Renal cortical epithelial cell (primary cell): ENCODE measurements at places on chromosomes 3 and 15. TPM values are rescaled to one million over a fixed set of nuclear protein-coding genes. Genes with fewer than 3 reads are reported as not detected.

The CCR8 gene
- 1.0 TPM in 1 of 2 replicates, not detected in the other for total RNA-seq

- DNase-seq: no peak
Observed at GRCh38 chr15:51378406-51378805, 37.0 kb downstream of the GLDN start.

DNA sequence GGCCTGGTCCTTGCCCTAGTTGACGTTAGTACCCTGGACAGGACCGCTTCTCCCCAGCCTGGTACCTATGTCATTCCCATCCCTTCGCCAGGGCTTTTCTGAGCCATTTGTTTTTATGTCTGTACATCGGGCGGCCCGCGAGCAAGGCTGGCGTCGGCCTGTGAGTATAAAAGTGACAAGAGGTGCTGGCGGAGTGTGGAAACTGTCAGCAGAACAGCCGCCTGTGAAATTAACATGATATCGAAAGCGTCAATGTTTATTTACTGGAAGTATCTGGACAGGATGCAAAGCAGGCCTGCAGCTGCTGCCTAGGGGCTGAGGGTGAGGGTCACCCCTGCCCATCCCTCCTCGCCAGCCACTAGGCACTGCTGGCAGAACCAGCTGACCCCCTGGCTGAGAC is 33.4 kb downstream of the LINGO1 start:
- no peak for DNase-seq

DNA sequence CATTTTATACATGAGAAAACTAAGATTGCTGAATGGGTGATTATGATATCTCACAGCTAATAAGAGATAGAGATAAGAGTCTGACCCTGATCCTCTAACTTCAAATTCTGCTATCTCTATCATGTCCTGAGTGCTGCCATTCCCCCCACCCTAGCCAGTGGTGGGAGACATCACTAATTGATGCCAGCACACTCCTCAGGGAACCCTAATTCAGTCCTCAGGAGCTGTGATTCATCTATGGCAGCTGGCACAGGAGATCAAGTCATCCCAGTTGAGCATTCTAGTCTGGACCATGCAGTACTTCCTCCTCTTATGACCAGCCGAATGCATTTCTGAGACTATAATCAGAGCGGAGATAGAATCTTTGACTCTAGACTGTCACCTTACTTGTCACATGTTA is 71.9 kb downstream of the SYNM start:
- peak; percentile 3 for DNase-seq

The TMC3 gene
- not detected in 2 replicates for total RNA-seq

DNA sequence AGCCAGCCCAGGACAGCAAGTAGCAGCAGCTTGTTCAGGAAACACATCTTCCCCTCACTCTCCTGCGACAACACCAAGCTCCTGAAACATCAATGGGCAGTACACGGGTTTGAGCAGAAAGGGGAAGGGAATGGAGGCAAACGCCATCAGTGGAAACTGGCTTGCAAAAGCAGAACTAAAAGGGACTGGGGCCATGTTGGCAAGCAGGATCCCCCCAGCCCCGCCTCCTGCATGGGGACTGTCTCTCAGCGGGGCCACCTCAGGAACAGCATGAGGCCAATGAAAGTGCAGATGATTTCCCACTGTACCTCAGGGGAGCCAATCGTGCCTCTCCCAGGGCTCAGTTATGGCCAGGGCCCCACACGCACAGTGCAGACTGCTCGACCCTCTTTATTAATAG is 6.8 kb downstream of the CDAN1 start:
- DNase-seq: no peak

DNA sequence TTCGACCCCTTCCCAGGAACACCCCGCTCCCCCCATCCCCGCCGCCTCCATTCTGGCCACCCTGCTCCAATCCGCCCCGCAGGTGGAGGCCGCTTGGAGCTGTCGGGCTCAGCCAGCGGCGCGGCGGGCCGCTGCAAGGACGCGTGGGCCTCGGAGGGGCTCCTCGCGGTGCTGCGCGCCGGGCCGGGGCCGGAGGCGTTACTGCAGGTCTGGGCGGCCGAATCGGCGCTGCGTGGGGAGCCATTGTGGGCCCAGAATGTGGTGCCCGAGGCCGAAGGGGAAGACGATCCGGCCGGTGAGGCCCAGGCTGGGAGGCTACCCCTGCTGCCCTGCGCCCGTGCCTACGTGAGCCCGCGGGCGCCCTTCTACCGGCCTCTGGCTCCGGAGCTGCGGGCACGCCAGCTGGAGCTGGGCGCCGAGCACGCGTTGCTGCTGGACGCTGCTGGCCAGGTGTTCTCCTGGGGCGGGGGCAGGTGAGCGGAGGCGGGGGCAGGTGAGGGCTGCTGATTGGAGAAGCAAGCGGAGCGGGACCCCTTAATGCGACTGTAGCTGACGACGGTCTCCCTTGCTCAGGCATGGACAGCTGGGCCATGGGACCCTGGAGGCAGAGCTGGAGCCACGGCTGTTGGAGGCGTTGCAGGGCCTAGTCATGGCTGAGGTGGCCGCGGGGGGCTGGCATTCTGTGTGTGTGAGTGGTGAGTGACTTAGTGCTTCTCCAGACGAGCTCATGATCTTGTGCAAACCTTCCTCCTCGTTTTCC is 2.5 kb downstream of the RCCD1 start:
- no peak for DNase-seq
